ENCODE measurements at places on chromosomes 7 and 10. TPM values are rescaled to one million over a fixed set of nuclear protein-coding genes. Genes with fewer than 3 reads are reported as not detected.
A peak's percentile ranks its signal among the peaks of the same experiment; 100 is the strongest.

GRCh38 chr7:2403718-2404648 lies 572 bp downstream of the CHST12 start:
- ATAC-seq, result peak; percentile 5

The GJD4 gene
- 0.15 TPM for total RNA-seq

DNA sequence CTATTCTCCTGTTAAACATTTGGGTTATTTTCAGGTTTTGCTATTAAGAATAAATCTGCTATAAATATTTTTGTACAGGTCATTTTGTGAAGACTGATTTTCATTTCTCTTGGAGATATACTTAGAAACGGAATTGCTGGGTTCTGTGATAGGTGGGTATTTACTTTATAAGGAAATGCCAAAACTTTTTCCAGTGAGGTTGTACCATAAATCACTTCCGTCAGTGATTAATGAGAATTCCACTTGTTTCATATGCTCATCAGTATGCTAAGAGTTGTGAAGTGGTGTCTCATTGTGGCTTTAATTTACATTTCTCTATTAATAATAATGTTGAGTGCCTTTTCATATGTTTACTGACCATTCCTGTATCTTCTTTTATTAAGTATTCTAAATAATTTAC lies 84.0 kb upstream of the KLF14 start:
- no peak for ATAC-seq

DNA sequence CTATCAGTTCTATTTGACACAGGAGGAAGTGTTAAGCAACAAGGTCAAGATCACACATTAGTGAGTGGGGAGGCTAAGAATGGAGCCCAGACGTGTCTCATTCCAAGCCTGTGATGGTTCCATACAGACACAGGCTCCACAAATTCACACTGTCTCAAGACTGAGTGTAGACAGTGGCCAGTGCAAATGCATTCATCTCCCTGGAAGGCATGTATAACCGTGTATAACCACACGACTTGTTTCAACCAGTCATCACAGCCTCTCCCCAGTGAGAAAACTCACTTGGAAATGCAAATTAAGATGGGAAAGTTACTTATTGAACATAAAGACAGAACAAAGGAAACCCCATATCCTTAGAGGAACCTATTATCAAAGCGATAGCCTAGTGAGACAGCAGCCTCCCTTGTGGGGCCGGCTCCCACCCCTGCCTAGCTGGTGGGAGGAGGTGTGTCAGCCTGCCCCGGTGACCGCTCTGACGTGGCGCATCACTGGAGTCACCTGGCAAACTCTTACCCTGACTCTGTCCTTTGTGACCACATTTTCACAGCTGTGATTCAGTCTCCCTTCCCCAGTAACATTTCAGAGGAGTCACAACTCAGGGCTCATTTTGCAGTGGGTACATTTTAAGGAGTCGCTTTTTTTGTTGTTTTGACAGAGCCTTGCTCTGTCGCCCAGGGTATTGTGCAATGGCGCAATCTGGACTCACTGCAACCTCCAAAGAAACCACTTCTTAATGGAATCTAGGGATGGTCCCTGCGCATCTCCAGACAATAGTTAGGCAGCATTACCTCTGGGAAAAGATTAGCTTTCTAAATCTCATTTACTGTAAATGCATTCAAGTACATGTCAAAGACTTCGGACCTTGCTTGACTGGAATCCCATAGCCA lies 126.6 kb upstream of the PARD3 start:
- ATAC-seq, result peak; percentile 37

The CYTH3 gene
- total RNA-seq, result 8.4 TPM
